ENCODE measurements at places on chromosomes 13 and 19.

DNA sequence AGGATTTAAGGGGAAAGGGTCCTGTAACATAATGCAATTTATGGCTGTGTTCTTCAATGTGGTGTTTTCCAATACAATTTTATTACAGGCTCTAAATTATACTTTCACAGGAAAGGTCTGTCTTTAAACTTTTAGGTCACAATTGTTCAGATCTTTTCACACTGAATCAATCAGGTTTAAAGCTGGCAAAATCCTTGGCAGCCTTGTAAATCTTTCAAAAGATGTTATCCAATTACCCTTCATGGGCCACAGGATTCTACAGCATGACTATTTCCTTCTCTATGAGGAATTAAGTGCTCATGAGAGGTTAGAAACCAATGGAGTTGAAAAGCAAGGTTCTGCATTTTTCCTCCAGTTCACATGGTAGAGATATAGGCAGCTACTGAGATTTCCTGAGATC is 211.5 kb upstream of the MIR17HG start:
- DNase-seq, result no peak

- DNase-seq, result peak; percentile 70
These were observed 12.6 kb upstream of the ZNF414 start for GRCh38 chr19:8526345-8527091.

DNA sequence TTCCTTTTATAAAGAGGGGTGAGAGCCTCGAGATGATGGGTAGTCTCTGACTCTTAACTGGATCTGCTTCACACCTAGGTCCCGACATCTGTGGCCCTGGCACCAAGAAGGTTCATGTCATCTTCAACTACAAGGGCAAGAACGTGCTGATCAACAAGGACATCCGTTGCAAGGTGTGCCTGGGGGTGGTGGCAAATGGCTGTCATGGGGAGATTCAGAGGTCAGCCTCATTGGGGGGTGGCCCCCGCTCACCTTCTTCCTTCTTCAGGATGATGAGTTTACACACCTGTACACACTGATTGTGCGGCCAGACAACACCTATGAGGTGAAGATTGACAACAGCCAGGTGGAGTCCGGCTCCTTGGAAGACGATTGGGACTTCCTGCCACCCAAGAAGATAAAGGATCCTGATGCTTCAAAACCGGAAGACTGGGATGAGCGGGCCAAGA is 1.6 kb downstream of the CALR start:
- no peak for DNase-seq

GRCh38 chr19:55145232-55145631 is 3.8 kb downstream of the TNNT1 start:
- no peak for DNase-seq

- no peak for DNase-seq
These were observed 46.9 kb downstream of the FGF9 start for GRCh38 chr13:21717817-21718216.

DNA sequence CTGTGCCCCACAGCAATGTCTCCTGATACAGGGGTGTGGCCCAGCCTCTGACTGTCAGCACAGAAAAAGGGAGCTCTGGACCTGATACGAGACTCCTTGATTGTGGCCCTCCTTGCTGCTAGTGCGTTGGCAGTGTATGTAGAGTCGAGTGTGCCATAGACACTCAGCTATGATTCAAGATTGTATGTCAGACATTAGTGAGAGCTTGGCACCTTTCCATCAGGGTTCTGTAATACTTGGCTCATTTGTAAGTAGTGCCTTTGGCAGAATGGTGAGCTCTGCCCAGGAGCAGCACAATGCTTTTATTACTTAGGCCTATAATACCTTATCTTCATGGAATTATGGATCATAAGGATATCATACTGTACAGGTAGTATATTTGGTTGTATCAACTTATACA is 83.4 kb downstream of the ATP8A2 start:
- no peak for DNase-seq

DNA sequence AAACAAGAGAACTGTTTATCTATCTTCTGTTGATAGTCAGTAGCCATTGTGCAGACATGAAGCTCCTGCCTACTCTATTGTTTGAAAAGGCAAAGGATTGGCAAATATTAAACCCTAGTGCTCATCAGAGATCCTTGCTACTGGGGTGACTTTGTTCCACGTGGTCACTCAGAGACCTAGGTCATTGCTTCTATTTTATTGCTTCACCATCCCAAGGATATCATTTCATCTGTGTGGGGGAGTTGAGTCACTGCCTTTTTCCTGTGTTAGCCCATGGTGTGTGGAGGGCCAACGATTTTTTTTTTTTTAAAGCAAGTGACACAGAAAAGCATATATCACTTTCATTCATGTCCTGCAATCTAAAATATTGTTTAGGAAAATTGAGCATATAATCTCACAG is 254.1 kb upstream of the RXFP2 start:
- DNase-seq, result peak; percentile 12

DNA sequence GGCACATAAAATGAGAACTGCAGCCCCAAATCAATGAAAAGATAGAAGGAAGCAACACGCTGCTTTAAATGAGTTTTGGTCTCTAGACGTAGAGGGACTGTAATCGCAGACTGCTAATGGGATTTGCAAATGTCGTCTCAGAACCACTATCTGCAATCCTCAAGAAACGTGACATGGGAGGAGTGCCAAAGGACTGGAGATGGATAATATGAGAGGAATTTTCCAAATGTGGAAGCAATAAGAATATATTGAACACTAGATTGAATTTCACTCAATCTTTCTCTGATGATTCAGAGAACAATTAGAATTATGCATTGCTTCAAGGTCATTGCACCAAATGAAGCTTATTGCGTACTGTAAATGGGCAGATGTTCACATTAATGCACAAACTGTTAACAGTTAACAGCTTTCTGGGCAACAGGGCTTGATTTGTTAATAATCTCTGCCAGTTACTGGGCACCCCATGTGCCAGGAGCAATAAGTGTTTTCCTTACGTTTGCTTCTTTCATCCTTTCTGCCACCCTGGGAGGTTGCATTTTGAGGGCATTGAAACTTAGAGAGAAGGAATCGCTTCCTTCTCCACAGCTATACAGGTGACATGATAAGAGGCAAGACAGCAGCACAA is 62.8 kb upstream of the WASF3 start:
- no peak for DNase-seq
